ENCODE measurements at places on chromosomes 11 and 22.

DNA sequence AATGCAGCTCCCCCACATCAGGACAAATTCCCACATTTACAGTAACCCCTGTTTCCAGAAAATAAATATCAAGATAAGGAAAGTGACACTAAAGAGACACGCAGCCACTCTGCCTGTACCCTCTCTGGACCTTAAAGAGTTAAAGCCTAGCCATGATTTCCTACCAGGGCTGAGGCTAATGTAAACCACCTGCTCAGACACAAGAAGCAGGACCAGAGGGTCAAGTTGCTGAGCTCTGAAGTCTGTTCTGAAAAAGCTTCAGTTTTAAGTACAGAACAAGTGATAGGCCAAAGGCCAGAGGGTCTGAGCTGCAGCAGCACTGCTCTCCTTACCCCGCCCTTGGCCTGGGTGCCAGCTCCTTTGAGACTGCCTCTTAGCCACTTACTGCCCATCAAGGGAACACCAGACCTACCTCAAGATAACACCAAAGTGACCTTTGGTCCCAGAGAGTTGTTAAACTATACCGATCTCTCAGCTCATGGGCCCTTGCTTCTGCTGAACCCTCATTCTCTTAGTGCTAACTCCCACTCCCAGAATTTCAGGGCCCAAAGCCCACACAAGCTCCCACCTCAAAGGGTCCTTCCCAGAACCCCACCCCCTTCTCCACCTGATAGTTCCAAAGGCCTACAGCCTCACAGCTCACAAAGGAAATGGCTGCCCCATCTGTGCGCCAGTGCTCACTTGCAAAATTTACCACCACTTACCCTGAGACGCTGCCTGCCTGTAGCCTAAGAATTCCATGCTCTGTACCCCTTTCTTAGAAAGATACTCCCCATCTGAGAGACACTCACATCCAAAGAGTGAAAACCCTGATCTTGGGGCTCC lies 40.5 kb downstream of the IL18BP start:
- DNase-seq: peak; percentile 83

DNA sequence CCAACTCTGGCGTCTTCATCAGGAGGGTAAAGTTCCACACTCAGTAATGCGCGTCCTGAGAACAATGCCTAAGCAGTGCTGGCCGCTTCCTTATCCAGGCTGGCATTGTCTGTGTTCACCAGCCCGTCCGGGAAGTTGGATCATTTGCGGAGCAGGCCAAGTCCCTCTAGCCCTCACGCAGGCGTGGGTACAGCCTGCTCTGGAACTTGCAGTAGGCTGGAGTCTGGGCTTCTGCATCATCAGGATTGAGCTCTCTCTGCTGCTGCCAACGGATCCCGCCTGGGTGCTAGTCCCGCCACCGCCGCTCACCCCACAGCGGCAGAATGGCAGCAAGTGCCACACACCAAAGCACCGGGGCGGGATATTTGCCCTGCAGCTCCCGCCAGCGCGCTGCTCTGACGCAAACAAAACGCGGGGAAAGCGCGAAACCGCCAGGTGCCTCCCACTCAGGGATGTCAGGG lies 29.0 kb downstream of the GLYATL1 start:
- peak; percentile 5 for DNase-seq

DNA sequence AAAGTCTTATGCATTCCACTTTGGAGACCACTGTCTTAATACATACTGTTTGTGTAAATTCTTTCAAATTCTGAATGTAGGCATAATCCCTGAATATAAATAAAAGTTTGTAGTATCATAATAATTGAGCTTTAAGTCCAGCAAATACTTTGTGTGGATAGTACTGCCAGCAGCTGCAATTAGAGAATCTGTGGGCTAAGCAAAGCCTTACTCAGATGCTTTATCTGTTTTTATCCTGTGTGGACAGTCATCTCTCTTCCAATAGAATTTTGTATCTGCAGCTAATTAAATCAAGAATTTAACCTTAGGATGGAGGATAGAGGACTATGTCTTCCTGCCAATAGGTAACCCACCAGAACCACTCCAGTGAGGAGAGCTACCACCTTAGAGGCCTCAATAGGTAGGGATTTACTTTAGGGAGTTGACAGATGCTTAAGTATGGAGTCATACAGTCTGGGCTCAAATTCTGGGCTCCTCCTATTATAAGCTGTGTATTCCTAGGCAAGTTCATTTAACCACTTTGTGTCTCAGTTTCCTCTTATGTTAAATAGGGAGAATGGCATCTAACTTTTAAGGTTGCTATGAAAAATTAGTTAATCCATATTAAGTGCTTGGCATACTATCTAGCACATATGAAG lies 71.1 kb downstream of the STIM1 start:
- DNase-seq: no peak

- no peak for DNase-seq
Measured at GRCh38 chr11:7927635-7928034, 3.4 kb downstream of the OR10A6 start.

DNA sequence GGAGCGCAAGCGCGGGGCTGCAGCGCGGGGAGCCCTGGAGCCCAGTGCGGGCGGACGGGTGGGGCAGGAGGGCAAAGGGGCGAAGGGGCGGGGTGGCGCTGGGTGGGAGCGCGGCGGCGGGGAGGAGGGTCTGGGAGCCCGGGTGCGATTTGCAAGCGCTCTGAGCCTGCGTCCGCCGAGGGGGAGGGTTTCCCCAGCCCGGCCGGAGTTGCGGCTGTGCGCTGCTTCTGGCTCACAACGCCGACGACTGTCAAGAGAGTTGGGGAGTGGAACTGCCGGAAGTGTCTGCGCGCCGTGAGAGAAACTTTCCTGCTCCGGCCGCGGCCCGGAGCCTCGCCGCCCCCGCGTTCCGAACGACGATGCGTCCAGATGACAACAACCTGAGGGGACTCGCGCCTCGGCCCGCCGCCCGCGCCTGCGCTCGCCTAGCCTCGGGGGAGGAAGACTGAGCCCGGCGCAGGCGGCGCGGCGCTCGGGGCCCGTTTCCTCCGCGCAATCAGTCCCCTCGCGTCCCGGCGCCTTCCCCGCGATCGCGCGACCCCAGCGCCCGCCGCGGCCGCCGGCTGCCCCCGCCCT lies at the start of gene ARHGAP42:
TSS of gene ARHGAP42 (plus strand) at position 235 of the 576 bp plus-strand sequence. CDS start 391 bp downstream, outside the sequence.
- peak; percentile 79 for DNase-seq

DNA sequence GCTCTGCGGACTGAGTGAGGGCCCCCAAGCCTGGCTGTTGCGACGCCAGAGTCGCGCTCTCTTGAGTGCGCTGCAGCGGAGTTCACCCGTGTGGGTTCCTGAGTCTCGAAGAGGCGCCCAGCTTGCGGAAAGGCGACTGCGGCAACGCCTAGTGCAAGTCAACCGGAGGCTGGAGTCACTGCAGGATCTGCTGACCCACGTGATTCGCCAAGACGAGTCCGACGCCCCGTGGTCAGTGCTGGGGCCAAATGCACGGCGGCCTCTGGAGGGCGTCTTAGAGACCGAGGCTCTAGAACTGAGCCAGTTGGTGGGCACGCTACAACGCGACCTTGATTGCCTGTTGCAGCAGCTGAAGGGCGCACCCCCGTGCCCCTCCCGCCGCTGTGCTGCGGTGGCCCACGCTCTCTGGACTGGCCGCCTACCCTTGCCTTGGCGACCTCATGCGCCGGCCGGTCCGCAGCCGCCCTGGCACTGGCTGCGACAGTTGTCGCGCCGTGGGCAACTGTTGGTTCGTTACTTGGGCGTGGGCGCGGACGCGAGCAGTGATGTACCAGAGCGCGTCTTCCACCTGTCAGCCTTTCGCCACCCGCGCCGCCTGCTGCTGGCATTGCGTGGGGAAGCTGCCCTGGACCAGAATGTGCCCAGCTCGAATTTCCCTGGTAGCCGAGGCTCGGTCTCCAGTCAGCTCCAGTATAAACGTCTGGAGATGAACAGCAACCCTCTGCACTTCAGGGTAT lies 32.6 kb downstream of the RRP8 start:
- DNase-seq: no peak

Data from mucosa of descending colon (tissue), 3 donors.